ENCODE measurements at places on chromosomes 1 and 21.
A peak's percentile ranks its signal among the peaks of the same experiment; 100 is the strongest.

DNA sequence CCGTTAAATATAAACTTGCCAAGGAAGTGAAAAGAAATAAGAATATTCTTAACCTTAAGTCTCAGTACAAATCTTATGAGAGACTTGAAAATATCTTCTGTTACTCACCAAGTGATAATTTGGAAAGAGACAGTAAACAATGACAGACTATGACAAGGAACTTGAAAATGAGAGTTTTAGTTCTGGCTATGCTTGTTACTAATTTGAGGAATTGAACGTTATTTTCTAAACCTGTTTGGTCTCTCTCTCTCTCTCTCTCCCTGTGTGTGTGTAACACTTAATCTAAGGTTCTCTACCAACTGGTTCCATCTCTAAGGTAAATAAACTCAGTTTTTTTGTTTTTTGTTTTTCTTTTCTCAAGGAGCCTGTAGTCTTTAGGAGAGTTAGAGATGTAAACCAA, 161.8 kb downstream of the AMY1C start:
- DNase-seq, result peak; percentile 59

DNA sequence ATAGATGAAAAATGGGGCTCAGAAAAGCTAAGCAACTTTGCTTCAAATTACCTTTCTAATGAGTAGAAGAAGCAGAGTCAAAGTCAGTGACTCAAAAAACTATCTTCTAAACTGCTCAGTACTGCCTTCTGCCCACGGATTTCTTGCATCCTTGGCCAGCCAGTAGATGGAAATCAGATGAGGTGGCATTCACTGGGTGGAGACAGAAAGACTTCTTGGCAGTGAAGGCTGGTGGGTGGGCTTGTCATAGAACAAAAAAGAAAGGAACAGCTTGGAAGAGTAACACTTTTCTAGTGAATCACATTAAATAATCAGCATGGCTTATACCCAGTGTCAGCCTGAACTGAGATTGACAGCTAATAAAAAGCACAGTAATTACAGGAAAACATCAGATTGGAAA, 170.7 kb downstream of the ST6GALNAC5 start:
- no peak for DNase-seq

- DNase-seq, result no peak
Observed at GRCh38 chr1:22163137-22163536, 20.2 kb upstream of the WNT4 start.

DNA sequence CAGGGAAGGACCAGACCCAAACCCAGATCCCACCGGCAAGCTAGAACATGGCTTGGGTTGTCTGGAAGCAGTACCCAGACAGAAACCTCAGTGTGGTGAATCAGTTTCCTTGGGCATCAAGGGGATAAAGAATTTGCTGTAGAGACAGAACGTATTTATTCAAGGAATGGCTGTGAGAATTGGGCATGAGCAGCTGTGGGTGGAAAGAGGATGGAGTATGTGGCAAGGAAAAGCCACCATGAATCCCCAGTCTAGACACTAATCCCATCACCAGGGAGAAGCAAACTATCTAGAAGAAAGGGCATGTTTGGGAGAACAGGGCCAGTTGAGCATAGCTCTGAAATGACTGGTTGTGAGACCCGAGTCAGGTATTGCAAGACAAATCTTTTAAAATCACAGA, 109.2 kb downstream of the TOMM20 start:
- no peak for DNase-seq

GRCh38 chr1:59751801-59752200, 62.9 kb upstream of the HOOK1 start:
- DNase-seq, result no peak

DNA sequence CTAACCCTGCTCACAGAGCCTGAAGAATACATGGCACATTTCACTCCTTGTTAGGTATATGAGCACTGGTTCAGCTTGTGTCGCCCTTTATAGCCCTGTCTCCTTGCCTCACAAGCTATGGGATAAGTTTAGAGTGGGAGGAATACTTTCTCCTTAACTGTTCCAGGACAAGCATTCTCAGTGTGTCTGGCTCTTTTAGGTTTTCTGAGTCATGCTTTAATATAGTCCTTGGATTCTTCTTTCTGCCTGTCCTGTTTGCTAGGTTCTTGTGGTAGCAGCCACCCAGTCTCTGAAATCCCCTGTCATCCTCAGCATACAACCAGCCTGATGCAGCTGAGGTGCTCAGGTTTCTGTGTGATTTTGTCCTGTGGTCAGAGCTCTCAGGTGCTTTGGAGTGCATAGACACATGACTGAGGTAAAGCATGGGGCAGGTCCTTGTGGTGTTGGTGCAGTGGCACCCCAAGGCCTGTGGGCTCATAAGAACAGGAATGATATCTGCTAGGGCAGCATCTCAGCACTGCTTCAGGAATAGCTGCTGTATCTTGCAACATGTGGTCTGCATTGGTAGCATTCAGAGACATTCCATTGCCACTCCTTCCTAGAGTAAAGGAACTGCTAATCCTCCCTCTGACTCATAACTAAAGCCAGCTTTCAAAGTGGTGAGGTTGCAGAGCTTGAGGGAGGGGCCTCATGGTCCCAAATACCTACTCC, 14.2 kb upstream of the CASQ2 start:
- peak; percentile 54 for DNase-seq

DNA sequence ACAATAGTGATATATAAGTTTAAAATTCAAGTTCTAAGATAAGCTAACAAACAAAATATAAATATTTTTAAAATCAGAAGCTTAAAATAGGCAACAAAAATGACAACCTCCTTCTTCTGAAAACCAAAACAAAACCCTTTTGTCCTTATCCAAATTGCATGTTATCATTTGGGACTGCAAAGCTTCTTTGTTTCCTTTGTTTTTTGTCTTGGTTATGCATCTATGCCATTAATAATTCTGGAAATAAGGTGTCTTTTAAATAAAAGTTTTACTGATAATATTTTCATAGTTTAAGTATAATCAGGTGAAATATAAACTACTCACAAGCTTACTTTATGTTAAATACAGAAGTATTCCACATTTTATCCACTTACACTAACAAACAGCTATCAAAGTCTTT, 20.5 kb downstream of the ADSS2 start:
- DNase-seq, result no peak

DNA sequence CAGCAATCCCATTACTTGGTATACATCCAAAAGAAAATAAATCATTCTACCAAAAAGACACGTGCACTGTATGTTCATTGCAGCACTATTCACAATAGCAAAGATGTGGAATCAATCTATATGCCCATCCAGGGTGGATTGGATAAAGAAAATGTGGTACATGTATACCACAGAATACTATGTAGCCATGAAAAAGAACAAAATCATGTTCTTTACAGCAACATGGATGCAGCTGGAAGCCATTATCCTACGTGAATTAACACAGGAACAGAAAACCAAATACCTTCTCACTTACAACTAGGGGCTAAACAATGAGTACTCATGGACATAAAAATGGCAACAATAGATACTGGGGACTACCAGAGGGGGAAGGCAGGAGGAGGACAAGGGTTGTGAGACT, 147.3 kb downstream of the TIAM1 start:
- no peak for DNase-seq

- no peak for DNase-seq
Observed at GRCh38 chr21:43814215-43815106, 25.1 kb downstream of the RRP1 start.

GRCh38 chr1:180837020-180837419, 75.7 kb upstream of the KIAA1614 start:
- DNase-seq, result peak; percentile 33

- no peak for DNase-seq
Observed at GRCh38 chr1:166112425-166112824, 54.4 kb downstream of the FAM78B start.

DNA sequence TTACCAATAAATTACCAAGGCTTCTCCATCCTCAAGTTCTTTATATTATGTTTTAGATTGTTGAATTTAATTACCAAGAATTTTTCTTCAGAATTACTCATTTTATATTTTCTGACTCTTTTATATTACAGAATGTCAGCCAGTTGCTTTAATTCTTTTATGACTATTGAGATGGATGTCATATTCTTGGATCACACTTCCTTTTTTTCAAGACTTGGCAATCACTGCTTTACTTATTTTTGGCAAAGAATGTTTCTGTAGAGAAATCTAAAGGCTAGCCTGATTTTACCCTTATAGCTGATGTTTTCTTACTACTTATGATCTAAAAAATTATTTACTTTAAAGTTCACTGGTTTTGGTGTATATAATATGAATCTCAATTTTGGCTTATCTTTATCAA, 721.1 kb upstream of the TMPRSS15 start:
- DNase-seq, result no peak

DNA sequence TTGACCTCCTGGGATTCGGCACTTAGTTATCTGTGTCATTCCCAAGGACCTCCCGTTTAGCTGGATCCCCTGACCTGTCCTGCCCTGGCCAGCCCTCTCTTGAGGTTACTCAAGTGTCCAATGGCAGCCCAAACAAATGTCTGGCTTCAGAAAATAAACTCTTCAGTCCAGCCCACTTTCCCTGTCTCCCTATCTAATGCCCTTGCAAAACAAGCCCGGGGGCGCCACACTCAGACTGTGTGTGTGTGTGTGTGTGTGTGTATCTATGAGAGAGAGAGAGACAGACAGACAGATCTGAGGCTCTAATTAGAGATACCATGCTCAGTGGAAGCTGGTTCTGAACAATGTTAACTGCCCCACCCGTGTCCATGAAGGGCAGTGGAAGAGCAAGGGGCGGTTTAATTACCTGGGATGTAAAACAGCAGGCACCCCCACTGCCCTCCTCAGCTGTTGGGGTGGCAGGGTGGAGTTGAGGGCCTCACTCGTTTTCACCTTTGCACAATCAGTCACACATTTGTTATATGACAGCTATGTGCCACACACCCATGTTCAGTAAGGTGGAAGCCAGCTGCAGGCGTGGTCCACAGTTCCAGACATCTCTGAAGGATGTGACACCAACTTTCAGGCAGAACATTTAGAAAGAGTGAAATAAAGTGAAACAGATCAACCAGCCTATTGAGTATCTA, 57.4 kb downstream of the B3GALT5 start:
- no peak for DNase-seq
